ENCODE measurements at places on chromosomes 2 and 18.

- DNase-seq: no peak
These were observed 51.5 kb downstream of the TMEM18 start for GRCh38 chr2:625415-626333.

- DNase-seq: no peak
These were observed 927.8 kb upstream of the NRXN1 start for GRCh38 chr2:51959696-51960095.

- no peak for DNase-seq
These were observed 4.7 kb downstream of the LBH start for GRCh38 chr2:30235859-30236535.

DNA sequence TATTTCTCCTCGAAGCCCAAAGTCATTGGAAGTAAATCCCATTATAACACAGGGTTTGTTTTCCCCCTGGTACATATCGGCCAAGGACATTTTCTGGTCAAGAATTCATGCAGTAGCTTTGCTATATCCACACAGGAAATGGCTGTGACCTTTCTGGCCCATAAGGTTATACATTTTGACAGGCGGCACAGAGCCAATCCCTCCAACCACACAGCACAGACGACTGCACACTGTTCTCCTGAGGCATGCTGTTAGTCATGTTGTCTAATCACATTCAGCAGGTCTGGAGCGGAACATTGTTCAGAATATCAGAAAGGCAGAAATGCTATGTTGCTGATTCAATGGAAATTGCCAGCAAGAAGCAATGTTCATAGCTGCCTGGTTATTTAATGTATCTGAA, 742.3 kb upstream of the SLC8A1 start:
- no peak for DNase-seq

GRCh38 chr2:55408918-55409868, 10.5 kb downstream of the CCDC88A start:
- DNase-seq: no peak

DNA sequence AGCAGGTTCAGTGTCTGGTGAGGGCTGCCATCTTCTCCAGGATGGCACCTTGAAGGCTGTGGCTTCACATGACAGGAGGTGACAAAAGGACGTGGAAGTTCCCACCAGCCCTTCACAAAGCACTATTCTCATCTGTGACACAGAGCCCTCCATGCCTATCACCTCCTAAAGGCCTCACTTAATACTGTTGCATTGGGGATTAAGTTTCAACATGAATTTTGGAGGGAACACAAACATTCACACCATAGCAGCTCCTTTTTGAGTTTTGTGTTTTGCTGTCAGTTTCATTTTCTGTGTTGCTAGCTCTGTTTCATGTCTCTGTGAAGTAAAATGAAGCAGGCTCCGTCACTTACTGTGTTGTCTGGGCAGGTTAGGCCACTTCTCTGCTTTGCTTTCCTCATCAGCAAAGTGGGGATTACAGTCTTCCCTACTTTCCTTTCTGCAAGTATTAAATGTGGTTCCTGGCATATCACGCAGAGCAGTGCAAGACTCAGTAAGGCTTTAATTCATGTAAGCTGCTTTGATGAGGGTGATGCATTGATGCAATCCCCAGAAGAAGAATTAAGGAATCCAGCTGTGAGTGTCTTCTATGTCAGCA, 31.6 kb downstream of the LIMS1 start:
- DNase-seq: no peak

- DNase-seq: no peak
These were observed 1596.6 kb upstream of the CELF4 start for GRCh38 chr18:39162013-39162827.

DNA sequence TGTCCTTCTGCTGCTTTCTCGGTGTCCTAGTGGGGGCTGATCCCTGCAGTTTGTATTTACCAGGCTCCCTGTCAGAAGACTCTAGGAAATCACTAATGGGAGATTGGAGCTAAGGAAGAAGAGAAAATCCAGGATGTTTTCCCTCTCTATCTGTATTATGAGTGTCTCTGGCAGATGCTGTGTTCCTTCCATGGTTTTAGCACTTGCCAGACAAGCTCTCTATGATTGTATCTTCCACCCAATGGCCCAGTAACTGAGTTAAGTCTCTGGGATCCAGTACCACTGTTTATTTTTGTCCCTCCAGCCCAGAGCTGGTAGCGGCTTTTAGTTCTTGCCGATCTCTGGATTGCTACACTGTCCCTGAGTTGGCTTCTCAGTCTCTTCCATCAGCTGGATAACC, 494.8 kb upstream of the SLC39A10 start:
- DNase-seq: no peak

DNA sequence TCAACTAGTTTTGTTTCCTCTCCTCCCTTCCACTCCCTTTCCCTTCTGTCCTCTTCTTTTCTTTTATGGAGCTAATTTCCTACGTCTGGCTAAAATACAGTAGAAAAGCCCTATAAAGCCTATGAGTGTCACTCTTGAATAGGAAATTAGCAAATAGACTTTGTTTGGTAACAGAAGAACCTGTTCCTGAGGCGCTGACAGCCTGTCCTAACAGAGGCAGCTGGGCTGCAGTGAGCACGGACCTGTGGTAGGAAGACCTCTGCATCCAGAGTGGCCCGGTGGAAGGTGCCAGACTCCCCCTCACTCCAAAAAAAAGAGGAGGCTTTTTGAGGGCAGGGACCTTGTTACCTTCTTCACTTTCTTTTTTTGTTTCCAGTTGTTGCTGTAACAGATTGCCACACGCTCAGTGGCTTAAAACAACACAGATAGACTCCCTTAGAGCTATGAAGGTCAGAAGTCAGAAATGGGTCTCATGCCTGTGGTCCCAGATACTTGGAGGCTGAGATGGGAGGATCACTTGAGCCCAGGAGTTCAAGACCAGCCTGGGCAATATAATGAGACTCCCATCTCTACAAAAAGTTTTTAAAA, 81.2 kb upstream of the TXNDC2 start:
- no peak for DNase-seq

GRCh38 chr2:23380562-23381065, 4.4 kb upstream of the KLHL29 start:
- peak; percentile 38 for DNase-seq

- no peak for DNase-seq
These were observed 15.8 kb downstream of the ZNF236 start for GRCh38 chr18:76838182-76838581.

DNA sequence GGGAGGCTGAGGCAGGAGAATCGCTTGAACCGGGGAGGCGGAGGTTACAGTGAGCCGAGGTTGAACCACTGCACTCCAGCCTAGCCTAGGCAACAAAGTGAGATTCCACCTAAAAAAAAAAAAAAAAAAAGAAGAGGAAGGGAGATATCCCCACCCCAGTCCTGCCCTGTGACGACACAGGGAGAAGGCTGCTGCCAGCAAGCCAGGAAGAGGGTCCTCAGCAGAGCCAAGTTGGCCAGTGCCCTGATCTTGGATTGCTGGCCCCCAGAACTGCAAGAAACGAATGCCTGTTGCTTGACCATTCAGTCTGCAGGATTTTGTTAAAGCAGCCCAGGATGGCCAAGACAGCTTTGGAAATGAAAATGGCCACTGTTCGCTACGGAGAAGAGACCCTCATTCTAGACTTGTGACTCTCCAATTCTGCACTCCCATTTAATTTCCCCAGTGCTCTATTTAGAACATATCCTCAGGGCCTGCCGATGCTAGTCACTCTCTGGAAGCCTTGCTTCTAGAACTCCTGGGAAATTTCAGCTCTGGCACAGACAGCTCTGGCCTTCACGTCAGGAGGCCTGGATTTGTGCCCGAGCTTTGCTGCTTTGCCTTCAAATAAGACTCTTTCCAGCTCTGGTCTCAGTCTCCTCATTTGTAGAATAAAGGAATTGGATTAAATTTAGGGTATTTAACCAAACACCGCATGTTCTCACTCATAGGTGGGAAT, 15.7 kb upstream of the AMMECR1L start:
- no peak for DNase-seq

- DNase-seq: no peak
These were observed 126.3 kb downstream of the ALPK2 start for GRCh38 chr18:58502628-58503027.

DNA sequence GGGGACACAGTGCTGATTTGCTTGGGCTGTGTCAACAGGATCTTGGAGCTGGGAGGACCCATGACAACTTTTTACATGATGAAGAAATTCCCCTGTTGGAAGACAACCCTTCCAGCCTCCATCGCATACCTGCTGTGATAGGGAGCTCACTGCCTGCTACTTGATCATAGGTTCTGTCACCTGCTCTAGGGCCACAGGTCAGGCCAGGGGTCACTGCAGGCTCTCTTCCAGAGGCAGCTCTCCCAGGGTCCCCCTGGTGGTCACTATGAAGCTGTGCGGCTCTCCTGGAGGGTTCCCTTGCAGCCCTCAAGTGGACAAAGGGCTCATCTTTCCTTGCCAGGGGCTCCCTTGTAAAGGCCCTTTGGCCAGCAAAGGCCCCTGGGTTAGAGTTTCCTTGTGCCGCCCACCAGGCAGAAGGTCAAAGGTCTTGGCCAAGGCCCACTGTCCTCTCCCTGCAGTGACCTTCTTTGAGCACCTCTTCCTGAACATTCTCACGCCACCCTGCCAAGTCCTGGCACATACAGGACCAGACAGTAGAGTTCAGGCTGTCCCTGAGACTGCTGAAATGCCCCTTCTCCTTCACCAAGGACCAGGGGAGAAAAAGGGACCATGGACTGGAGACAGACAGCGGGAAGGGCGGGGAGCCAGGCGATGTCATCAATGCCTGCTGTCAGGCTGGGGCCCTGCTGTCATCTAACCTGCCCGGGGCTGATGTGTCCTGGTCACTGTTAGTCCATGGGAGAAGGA, 345.1 kb downstream of the DYSF start:
- DNase-seq: peak; percentile 62

DNA sequence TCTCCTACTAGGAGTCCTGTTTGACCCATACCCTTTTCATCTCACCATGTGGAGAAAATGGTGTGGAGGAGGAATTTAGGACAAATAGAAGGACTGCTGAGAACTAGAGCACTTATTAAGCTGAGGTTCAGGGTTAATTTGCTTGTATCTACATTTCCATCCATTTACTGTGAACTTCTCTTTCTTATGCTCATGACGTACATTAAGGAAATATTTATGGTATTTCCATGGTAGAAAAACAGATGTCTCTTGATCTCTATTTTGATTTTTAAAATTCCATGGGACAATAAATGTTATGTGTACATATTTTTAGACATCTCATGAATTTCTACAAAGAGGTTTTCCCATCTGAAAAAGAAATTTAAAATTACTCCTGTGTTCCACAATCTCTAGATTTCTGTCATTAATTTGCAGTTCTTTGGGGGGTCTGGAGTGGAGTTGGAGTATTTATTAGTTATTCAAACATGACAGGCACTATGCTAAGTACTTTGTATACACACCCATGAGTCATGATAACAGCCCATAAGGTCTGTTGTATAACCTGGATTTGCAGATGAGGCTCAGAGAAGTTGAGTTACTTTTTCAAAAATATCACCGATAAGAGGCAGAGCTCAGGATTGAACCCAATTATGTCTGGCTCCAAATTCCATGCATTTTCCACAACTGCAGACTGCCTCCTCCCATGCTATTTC, 112.6 kb downstream of the COPS8 start:
- DNase-seq: no peak

DNA sequence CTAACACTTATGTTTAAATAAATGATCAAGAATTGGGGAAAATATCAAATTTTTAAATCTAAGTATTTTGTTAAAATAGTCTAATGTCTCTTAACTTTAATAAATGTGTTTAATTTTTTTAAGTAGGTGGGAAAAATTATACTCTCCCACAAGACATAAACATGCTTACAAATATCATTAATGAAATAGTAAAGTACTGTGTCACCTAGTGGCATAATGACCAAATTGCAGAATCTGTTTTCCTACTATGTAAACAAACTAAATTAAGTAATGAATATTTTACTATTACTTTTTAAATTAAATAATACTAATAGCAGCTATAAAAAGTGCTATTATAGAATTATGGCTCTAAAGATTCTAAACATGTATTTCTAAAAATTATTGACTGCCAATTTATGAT, 52.0 kb upstream of the CHAC2 start:
- no peak for DNase-seq

Data from inflammatory macrophage treated with lipopolysaccharide for 1 hour (primary cell).